Left renal cortex interstitium (tissue), 4 donors: ENCODE measurements at places on chromosomes 1 and 21. TPM values are rescaled to one million over a fixed set of nuclear protein-coding genes. Genes with fewer than 3 reads are reported as not detected.

The BATF3 gene
- polyA plus RNA-seq = 1.4 TPM

GRCh38 chr1:110538075-110538474 is 19.1 kb upstream of the KCNA10 start:
- DNase-seq = no peak

DNA sequence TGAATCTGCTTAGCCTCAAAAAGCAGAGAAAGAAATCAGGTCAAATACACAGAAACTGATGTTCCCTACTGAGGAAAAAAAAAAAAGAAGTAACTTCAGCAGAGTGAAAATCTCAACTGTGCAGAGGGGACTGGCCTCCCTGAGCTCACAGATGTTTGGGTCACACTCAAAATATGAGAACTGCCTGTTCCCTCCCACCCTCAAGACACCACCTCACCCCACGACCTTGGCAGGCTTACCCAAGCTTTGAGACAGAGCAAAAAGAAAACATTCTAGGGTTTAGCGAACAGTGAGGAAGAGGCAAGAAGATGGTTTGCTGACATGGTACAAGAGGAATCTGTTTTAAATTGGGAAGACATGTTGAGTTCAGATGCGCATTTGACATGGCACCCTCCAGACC is 48.8 kb downstream of the NID1 start:
- DNase-seq = no peak

DNA sequence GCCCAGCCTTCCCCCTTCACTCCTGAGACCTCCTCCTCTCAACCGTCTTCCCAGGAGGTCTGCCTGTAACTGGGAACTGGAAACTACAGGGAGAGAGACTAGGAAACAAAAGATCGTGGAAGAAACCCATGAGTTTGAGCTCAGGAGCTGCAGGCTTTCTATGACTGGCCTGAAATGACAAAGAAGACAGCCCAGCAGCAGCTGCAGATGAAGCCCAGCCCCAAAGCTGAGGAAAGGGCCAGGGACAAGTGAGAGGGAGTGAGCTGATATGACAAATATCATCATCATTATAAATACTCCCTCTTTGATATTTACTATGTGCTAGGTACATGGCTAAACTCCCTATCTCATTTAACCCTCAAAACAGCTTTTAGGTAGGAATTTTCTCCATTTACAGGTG is 142.6 kb upstream of the CTTNBP2NL start:
- DNase-seq = no peak

DNA sequence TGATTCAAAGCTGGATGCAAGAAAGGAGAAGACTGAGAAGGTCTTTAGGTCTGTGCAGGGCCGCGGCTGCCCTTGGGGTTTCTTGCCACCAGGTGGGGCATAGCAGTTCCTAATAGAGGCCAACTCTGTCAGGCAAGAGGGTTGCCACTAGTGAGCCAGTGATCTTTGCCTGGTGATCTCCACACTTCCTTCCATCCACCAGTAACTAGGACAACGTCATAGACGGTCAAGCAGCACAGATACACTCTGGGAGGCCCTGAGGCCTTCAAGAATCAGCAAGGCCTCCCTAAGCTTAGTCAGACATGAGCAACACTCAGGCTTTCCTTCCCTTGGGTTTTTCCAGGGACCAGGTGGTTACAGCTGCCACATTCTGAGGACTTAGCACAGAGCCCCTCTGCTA is 32.9 kb upstream of the ATP2B4 start:
- DNase-seq = no peak

- no peak for DNase-seq
These were observed 73.5 kb downstream of the CNST start for GRCh38 chr1:246639732-246640131.

DNA sequence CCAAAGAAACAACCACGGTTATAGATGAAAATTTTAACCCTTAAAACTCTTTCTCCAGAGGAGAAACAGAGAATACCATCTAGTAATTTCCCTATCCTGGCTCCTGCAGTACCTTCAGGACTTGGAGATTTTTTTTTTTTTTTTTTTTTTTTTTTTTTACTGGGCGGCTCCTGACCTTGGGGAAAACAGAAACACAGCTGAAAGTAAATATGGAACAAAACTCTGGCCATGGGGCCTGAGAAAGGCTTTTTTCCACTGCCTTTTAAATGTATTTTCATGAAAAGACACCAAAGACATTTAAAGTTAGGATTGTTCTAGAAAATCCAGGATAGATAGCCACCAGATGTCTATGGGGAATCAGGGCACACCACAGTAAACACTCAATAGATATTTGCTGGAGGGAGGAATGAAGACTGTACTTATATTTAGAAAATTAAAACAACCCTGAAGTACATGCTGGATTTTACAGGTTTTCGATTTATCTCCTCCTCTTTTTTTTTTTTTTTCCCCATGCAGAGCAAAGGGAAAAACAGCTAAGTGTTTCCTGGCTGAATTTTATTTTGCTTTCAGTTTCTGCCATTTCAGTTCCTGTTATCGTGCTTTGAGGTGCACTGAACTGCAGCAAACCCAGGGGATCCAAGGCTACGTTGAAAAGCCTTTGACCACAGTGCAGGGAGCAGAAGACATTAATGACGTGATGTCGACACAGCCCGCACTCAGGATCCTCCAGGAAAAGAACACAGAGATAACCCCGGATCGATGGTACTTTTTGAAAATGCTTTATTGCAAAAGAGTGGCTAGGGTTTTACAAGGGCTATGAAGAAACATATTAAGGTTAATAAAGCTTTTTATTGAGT is 35.7 kb upstream of the CNN3 start:
- no peak for DNase-seq

The SLC2A5 gene
- 1.0 TPM for polyA plus RNA-seq

DNA sequence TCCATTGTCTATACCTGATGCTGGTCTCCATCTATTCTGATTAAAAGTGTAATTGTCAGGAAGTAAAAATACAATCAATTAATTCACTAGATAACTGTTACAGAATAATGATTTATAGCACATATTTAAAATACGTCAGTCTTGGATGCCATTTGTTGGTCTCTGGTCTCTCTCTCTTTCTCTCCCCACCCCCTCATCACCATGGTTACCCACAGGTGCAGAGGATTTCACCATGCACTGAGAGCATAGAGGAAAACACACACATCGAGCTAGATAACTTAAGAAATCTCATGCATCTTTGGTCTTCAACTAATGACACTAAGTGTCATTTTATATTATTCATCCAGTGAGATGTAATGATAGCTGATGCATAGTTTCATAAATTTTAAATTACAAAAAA is 33.4 kb downstream of the LRRC53 start:
- no peak for DNase-seq

The NIT1 gene
- 53.8 TPM for polyA plus RNA-seq
